Calu3 (cell line): ENCODE measurements at places on chromosomes 7 and 10. TPM values are rescaled to one million over a fixed set of nuclear protein-coding genes. Genes with fewer than 3 reads are reported as not detected.

Gene ZNF438
- total RNA-seq = 4.0 and 4.3 TPM in 2 replicates

Gene CDC14C
- 0.24 TPM in 1 of 2 replicates, not detected in the other for total RNA-seq

Gene TMEM139
- 48.4 and 49.3 TPM in 2 replicates for total RNA-seq

Gene GPR26
- total RNA-seq = not detected in 2 replicates

Gene PHKG1
- 1.1 and 2.6 TPM in 2 replicates for total RNA-seq

Gene ICA1
- 60.4 and 66.4 TPM in 2 replicates for total RNA-seq

- H3K27me3 ChIP-seq = no peaks in the 10 kb centered on the region
- peaks cover 23% of the 10 kb centered on the region for H3K4me1 ChIP-seq
- H3K4me3 ChIP-seq = no peak overlapping the region
- no peak overlapping the region for H3K27ac ChIP-seq
- H3K36me3 ChIP-seq = peaks cover 7% of the 10 kb centered on the region
- DNase-seq = no peak
Measured at GRCh38 chr10:327889-328852, 192.9 kb downstream of the ZMYND11 start.

DNA sequence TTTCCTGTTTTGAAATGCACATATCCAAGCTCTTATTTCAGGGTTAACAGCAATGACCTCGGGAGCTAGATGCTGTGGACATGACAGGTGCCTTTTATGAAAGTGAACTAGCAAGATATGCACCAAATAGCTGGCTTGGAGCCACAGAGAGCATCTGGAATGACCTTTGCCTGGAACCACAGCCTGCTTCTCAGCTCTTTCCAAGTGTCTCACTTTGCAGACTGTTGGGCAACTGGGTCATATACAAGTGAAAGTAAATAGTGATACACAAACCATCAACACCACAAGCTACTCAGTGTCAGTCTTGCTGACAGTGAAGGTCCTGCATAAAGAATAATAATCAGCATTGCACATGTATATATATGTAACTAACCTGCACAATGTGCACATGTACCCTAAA lies 183.5 kb downstream of the RNF133 start:
- no peak overlapping the region for H3K4me3 ChIP-seq
- no peaks in the 10 kb centered on the region for H3K36me3 ChIP-seq
- peak; percentile 2 for DNase-seq
- H3K27me3 ChIP-seq = no peaks in the 10 kb centered on the region

- no peaks in the 10 kb centered on the region for H3K36me3 ChIP-seq
- H3K27me3 ChIP-seq = no peaks in the 10 kb centered on the region
- no peak overlapping the region for H3K27ac ChIP-seq
- DNase-seq = no peak
- H3K4me1 ChIP-seq = no peaks in the 10 kb centered on the region
Measured at GRCh38 chr7:78792006-78792405, 661.5 kb downstream of the MAGI2 start.

GRCh38 chr7:1575809-1576208 lies 6.0 kb upstream of the PSMG3 start:
- H3K4me3 ChIP-seq = no peak overlapping the region
- peaks cover 8% of the 10 kb centered on the region for H3K36me3 ChIP-seq
- no peak for DNase-seq

- no peak overlapping the region for H3K4me3 ChIP-seq
- no peaks in the 10 kb centered on the region for H3K27me3 ChIP-seq
- no peaks in the 10 kb centered on the region for H3K4me1 ChIP-seq
- no peaks in the 10 kb centered on the region for H3K36me3 ChIP-seq
Measured at GRCh38 chr10:53702489-53702888, 929.9 kb upstream of the MBL2 start.

DNA sequence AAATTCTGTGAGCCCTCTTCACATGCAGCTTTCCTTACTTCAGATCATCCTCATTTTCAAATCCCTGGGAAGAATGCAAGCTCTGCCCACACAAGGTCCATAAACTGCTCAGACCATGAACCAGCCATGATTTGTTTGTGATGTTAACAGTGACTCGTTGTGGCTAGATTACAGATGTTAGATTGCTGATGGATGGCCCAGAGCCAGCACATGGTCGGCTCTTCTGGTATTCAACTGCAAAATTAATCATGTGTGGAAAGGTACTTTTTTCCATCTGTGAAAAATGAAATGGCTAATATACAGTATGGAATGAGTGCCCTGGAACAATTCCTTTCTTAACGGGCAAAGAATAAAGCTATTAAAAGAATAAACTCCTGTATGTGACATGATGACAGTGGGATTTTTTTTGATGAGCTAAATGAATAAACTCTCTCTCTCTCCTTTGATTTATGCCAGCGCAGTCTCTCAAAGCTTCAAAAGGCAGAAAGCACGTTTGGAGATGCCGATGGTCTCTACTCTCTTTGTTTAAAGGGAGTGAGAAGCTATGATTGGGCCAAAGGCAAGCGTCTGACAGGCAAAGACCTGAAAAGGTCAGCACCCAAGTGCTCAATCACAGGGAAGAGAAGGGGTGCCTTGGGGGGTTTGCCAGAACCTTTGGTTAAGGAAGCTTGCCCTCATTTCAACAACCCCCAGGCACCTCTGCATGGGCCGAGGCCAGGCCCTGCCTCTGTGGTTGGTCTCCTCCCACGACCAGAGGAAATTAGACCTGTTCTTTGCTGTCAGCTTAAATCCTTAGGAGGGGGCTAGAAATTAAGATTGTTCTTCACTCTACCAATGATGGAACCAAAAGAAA lies 444.0 kb upstream of the NFE2L3 start:
- H3K36me3 ChIP-seq = no peaks in the 10 kb centered on the region
- H3K4me1 ChIP-seq = no peaks in the 10 kb centered on the region
- no peak for DNase-seq
- H3K4me3 ChIP-seq = no peak overlapping the region
- no peak overlapping the region for H3K27ac ChIP-seq

DNA sequence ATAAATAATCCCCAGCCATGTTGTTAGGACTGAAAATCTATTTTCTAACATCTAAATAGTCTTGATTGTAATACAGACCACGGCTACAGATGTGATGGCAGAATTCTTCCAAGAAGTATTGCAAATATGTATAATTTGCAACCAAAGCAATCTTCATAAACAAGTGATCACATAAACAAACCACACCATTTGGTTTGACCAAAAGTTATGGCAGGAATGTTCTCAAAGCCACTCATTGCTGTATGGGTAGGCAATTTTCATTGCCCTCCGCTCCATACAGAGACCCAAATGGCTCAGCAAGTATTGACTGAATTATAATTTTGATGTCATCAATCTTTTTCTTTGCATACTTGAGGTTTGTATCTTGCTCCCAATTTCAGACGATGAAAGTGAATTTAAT lies 19.0 kb upstream of the RHOBTB1 start:
- peaks cover 11% of the 10 kb centered on the region for H3K36me3 ChIP-seq
- no peak overlapping the region for H3K27ac ChIP-seq
- H3K4me3 ChIP-seq = no peak overlapping the region
- H3K27me3 ChIP-seq = no peaks in the 10 kb centered on the region
- DNase-seq = no peak

DNA sequence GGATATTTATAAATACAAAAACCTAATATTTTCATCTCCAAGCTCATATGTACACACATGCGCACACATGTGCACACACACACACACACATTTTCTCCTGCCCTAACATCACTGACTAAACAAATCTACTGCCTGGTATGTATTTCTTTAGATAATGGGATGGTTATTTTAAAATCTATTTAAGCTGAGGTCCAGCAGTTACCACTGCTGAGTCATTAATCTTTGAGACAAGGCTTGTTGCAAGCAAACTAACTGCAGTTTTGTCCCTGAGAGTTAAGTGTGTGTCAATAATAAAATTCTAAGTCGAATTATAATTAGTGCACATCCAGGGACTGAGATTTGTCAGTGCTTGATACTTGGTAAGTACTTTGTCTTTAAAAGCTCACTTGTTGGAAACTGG lies 135.1 kb downstream of the VPS50 start:
- no peaks in the 10 kb centered on the region for H3K27me3 ChIP-seq
- DNase-seq = no peak
- H3K36me3 ChIP-seq = no peaks in the 10 kb centered on the region
- no peak overlapping the region for H3K27ac ChIP-seq

DNA sequence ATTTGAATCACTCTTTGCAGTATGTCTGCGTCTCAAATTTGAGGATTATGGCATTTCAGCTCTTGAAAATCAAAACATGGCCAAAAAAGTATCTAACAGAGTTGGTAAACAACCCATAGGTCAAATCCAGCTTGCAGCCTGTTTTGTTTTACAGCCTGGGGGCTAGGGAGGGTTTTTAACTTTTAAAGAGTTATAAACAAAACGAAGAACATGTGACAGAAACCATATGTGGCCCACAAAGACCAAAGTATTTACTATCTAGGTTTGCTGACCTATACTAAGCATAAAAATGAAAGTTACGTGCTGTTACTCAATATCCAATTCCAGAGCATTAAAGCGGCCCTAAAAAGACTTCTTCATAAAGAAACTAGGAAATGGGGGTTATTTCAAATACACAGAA lies 55.5 kb upstream of the STARD3NL start:
- H3K27ac ChIP-seq = no peak overlapping the region
- H3K4me1 ChIP-seq = no peaks in the 10 kb centered on the region
- DNase-seq = no peak
- peaks cover 15% of the 10 kb centered on the region for H3K27me3 ChIP-seq
- no peaks in the 10 kb centered on the region for H3K36me3 ChIP-seq

DNA sequence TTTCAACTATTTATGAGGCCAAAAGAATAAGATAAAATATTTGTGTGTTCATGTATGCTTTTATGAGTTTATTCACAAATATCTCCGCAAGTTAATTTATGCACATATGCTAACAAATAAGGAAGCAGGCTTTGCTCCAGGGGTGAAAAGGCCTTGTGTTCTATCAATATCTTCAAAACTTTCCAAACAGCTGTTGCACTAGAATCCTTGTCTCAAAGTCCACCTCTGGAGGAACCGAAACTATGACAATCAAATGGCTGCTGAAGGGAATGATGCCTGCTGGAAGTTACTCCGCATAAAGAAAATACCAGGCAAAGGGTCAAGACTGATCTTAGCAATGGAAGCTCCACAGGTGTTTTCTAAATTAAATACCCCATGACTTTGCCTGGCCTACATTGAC lies 145.0 kb upstream of the GHITM start:
- no peak overlapping the region for H3K4me3 ChIP-seq
- no peaks in the 10 kb centered on the region for H3K36me3 ChIP-seq
- no peaks in the 10 kb centered on the region for H3K4me1 ChIP-seq
- H3K27ac ChIP-seq = no peak overlapping the region
- DNase-seq = no peak

DNA sequence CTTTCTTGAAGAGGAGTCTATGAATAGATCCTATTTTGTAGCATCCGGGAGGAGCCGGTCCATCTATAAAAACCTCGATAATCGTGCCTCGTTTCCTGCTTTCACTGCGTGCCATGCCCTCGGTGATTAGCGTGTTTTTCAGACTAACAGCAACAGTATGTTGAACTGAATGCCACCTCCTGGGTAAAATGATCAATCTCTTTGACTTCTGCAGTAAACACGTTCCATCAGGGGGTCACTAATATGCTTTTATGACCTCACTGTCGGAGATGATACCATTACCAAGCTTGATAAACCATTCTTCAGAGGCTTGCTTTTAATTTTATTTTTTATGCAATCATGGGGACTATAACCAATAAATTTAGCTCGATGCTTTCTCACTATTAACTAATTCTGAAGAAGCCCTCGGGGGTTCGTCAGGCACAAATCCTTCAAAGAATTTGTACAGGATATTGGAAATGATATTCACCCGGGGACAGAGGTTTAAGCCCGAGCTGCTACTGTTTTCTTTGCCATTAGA lies 228.3 kb downstream of the ADARB2 start:
- H3K36me3 ChIP-seq = no peaks in the 10 kb centered on the region
- no peak overlapping the region for H3K4me3 ChIP-seq
- no peak overlapping the region for H3K27ac ChIP-seq
- H3K4me1 ChIP-seq = no peaks in the 10 kb centered on the region
- DNase-seq = no peak

- H3K27ac ChIP-seq = no peak within 1 kb of the TSS
- H3K27me3 ChIP-seq = no peaks in the 10 kb centered on the region
- H3K4me1 ChIP-seq = peaks cover 4% of the 10 kb centered on the region
- DNase-seq = peak; percentile 89
Measured at GRCh38 chr10:121598263-121599249, at the start of gene FGFR2. Gene FGFR2 (minus strand): TSS chr10:121598444. CDS start chr10:121593817, 4,627 bp downstream.

DNA sequence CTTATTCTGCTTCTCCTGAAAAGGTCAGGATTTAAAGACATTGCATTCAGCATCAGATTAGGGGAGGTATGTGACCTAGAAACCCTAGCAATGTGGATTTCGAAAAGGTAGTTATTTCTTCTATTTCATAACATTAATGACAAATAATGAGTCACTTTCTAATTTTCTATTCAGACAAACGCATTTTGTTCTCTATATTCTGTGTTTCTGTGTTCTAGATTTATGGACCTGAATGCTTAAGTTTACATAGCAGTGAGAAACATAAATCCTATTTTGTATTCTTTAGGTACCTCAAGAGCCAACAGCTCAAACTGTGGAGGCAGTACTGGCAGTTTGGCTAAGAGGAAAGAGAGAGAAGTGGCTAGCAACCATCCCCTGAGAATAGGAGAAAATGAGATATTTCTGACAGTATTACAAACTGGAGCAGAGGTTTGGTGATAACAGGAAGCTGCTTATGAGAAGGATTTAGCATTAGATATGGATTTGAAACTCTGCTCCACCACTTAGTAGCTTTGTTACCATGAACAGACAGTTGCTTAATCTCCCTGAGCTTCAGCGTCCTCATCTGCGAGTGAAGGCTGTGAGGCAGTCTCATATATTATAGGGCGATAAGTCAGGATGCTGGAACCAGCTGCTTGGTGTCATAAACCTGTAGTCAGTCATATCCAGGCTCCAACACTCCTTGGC lies 28.2 kb downstream of the CDK14 start:
- H3K27me3 ChIP-seq = no peaks in the 10 kb centered on the region
- no peak overlapping the region for H3K4me3 ChIP-seq
- no peak for DNase-seq

DNA sequence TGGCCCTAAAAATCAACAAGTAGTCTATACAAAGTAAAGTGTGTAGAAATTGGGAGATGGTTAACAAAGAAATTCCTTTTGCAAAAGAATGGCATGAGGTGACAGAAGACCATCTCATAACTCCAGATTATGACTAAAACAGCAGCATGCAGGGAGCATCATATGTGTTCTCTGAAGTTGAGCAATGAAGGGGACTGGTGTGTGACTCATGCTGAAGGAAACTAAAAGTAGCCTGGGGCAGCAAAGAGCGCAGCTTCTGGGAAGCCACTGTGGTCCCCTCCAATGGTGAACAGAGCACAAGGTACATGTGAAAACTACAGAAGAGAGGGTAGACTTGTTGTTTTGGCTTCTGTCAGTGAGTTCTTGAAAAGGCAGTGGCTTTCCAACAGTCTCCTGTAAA lies 133.4 kb downstream of the MACC1 start:
- H3K4me1 ChIP-seq = peaks cover 9% of the 10 kb centered on the region
- H3K27me3 ChIP-seq = no peaks in the 10 kb centered on the region
- no peak overlapping the region for H3K27ac ChIP-seq
- no peak overlapping the region for H3K4me3 ChIP-seq
- peak; percentile 36 for DNase-seq
